ENCODE measurements at places on chromosomes 3 and 15.

- DNase-seq, result no peak
Observed at GRCh38 chr15:43106486-43106829, 620 bp upstream of the UBR1 start.

- DNase-seq, result no peak
Observed at GRCh38 chr3:64911138-64911537, 223.3 kb upstream of the ADAMTS9 start.

GRCh38 chr3:56754741-56755417, 46.9 kb downstream of the ARHGEF3 start:
- DNase-seq, result no peak

- no peak for DNase-seq
Observed at GRCh38 chr15:49877117-49877872, 241.7 kb downstream of the ATP8B4 start.

- no peak for DNase-seq
Observed at GRCh38 chr3:69698728-69699127, 40.5 kb upstream of the MITF start.

DNA sequence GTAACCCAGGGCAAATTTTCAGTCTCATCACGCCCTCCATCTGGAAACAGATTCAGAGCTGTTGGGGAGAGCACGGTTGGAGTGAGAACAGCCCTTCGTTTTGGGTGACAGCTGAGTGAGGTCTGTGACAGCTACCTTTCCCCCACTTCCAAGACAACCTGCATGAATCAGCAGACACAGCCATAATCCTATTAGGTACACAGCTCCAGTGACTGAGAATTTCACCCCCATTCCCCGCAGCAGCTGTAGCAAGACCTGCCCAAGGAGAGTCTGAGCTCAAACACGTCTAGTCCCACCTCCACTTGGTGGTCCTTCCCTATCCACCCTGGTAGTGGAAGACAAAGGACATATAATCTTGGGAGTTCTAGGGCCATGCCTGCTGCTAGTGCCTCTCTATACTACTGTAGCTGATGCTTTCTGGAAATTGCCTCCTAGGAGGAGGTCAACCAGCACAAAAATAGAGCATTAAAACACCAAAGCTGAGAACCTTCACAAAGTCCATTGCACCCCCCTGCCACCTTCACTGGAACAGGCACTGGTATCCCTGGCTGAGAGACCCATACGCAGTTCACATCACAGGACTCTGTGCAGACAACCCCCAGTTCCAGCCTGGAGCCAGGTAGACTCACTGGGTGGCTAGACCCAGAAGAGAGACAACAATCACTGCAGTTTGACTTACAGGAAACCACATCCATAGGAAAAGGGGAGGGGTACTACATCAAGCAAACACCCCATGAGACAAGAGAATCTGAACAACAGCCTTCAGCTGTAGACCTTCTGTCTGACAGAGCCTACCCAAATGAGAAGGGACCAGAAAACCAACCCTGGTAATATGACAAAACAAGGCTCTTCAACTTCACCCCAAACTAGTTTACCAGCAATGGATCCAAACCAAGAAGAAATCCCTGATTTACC, 448.6 kb upstream of the CBLB start:
- no peak for DNase-seq

GRCh38 chr3:53807117-53807810, 39.0 kb downstream of the CHDH start:
- DNase-seq, result peak; percentile 86

- DNase-seq, result no peak
Observed at GRCh38 chr15:83700082-83700481, 46.2 kb downstream of the ADAMTSL3 start.

GRCh38 chr3:105365081-105365390, 1.7 kb upstream of the ALCAM start:
- DNase-seq, result no peak

DNA sequence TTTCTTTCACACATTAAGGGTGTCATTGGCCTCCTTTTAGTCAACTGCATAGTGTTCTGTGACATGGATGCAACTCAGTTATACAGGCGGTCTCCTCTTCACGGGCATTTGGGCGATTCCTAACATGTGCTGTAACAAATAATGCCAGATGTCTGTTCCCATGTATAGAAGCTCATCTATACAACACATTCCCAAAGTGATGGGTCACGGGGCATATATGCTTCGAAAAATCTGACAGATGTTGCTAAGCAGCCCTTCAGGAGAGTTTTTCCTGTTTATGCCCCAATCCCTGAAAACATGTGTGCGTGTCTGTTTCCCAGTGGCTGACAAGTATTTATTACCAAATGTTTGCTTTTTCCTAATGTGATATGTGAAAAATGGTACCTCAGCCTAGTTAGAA, 25.8 kb downstream of the LRRK1 start:
- DNase-seq, result no peak

DNA sequence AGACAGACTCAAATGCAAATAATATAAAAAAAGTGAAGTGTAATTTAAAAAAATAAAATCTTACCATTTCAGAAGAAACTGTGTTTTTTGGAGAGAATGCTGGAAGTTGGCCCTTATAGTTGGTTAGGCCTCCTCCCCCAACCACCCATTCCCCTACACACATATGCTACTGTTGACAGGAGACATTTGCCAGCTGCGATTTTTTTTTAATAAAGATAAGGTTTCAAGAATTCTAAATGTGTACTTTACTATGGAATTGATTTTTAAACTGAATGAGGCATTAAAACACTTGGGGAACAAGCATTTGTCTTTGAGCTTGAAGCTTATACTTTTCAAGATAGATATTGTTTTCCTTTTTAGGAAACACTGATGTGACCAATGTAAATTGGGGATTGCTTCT, 4.4 kb upstream of the SSR3 start:
- no peak for DNase-seq

DNA sequence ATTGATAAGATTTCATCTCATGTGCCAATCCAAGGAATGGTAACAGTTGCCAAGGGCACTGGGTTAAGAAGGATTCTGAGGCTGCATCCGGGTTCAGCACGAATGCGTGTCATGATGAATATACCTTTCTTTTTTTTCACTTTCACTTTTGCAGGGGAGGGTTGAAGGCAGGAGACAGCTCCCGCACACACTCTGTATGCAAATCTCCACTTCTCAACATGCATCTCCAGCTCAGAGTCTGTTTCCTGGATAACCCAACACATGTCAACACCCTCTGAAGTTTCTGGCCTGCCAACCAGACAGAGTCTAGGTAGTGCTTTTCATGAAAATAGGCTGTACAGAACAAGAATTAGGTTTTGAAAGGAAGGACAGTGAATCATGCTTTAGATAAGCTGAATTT, 21.6 kb downstream of the B4GALT4 start:
- no peak for DNase-seq

DNA sequence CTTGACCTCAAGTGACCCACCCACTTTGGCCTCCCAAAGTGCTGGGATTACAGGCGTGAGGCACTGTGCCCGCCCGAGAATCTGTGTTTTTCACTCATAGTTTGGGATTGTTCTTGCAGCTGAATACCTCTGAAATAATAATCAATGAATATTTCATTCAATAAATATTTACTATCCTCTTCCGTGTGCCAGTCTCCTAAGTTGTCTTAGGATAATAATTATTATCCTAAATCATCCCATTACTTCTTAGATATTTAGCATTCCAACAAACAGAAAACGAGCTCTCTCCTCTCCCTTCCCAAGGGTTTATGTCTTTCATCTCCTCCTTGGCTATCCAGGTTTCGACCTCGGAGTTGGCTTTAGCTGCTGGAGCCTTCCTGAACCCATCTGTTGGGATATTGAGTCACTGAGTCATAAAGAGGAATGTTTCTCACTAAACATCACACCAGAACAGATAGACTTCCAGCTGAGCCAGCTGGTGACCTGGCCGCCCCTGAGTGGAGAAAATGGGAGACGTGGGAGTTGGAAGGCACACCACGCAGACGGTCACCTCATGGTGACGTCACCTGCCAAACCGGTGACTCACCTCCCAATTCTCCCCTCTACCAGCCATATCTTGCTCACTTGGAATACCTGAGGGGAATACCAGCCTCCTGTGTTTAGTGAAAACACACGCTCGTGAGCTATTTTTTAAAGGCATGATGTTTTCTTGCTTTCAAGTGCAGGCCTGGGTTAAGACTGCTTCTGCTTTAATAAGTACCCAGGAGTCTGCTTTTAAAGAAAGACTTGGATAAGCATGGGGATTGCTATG, 43.9 kb downstream of the BHLHE40 start:
- no peak for DNase-seq

GRCh38 chr3:128488991-128489673, 3.9 kb downstream of the GATA2 start:
- peak; percentile 81 for DNase-seq

DNA sequence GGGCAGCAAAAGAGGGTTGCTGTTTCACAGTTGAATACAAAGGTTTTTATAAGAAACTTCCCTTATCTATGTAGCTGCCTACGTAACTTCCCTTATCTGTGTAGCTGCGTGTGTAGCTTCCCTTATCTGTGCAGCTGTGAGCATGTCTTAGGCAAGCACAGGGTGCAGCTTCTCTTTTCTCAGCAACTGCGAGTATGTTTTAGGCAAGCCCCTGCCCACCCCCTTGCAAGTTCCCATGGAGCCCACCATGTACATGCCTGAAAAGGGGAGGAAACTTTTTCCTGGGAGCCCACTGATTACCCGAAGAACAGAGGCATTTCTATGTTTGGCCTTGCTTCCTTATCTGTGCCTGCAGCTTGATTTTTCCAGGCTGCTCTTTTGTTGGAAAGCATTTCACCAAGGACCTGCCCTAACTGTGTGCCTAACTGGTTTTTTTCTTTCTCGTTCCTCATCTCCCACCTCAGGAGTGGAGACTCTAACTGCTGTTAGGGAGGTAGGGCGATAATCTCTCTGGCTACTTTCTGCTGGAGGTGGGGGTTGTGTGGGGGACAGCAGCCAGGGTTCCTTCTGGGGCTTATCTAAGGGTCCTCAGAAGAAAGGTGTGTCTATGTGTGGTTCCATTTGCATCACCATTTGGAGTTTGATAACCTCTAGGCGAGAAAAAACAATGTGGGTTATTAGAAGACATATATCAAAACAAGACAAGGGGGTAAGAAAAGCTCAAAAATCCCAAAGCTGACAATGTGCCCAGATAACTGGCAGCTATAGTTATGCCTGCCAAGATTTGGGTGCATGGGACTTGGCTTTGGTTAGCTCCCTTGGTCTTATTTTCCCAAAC, 26.0 kb downstream of the SORD start:
- DNase-seq, result no peak

GRCh38 chr3:172359231-172359630, 89.0 kb downstream of the GHSR start:
- DNase-seq, result no peak

GRCh38 chr15:61171209-61171608, 57.9 kb downstream of the RORA start:
- DNase-seq, result no peak

GRCh38 chr3:145760036-145760435, 400.9 kb downstream of the PLOD2 start:
- no peak for DNase-seq

GRCh38 chr15:27101982-27102381, 131.0 kb downstream of the GABRG3 start:
- DNase-seq, result no peak

DNA sequence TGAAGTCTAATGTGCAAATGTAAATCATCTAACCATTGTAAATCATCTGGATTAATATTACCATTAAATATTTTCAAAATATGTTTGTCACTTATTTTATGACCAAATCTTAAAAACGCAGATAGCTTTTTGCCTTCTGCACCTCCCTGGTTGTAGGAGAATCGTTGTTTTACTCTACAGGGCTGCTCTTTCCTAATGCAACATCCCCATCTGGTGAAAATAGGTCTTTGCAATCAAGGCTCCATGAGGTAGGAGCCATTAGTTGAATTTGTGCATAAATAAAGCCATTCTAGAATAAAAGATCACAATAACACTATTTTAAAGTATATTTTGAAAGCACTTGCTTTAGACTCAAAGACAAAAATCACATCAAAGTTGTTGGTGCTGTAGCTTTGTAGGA, 535.6 kb upstream of the AGTR1 start:
- DNase-seq, result no peak

DNA sequence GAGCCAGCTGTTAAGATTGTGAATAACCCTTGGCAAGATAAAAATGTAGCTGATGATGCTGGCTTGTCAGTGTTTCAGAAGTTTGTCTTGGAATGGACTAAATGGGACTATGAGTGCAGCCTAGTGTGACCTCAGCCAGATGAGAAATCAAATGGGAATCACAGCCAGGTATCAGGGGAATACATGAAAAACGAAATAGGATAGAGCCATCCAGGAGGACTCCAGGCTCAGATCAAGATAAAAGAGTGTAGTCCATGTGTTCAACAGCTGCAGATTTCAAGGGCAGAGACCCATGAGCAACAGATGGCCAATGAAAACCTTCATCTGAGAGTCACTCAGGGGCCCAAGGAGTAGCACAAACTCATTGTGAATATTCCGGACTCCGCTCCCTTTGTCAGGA, 1080.9 kb upstream of the CADM2 start:
- no peak for DNase-seq

GRCh38 chr3:37214076-37214475, 39.7 kb upstream of the LRRFIP2 start:
- DNase-seq, result no peak

DNA sequence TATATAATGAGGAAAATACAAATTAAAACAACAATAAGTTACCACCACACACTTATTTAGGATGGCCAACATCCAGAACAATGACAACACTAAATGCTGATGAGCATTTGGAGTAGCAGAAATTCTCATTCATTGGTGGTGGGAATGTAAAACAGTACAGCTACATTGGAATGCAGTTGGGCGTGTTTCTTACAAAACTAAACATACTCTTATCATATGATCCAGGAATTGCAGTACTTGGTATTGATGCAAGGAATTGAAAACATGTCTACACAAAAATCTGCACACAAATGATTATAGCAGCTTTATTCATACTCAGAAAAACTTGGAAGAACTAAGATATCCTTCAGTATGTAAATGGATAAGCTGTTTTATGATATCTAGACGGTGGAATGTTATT, 594.2 kb downstream of the ZBBX start:
- DNase-seq, result no peak

DNA sequence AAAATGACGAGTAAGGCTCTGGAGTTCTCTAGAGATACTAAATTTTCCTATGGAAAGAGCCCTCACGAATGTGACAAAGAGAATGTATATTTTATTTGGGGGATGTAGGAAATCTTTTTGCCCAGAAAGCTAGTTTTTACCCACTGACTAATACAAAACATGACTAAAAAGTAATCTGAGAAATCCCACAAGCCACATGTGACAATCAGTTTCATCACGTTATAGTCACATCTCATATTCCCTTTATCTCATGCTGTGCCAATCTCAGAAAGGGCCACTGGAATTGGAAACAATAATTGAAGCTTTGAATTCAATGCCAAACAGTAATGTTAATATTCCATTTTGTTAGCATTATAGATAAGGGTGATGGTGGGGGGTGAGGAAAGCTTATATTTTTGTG, 509.0 kb upstream of the GOLIM4 start:
- no peak for DNase-seq

DNA sequence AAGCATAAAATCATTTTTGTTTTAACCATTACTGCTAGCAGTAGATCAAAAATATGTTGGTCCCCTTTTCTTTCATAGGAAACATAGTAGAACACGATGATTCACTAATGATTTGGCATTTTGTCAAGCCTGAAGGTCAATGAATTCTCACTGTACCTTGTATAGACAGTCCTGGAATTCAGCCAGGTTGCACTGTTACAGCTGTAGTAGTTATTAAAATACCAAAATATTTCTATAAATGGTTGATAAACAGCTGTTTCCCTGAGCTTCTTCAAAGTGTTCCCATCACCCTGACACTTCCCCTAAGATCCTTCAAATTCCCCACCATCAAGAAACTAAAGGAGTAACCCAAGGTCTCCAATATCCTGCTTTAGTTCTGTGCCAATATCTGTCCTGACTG, 200.9 kb downstream of the ATP8B4 start:
- no peak for DNase-seq
